ENCODE measurements at places on chromosomes 4 and X.

- DNase-seq = no peak
Observed at GRCh38 chr4:138632856-138633579, 382.6 kb upstream of the NOCT start.

GRCh38 chr4:158768555-158769174 is at the start of gene FNIP2:
TSS of gene FNIP2 (plus strand) at chr4:158769026. CDS start at chr4:158769213, 187 bp downstream.
- peak; percentile 60 for DNase-seq

DNA sequence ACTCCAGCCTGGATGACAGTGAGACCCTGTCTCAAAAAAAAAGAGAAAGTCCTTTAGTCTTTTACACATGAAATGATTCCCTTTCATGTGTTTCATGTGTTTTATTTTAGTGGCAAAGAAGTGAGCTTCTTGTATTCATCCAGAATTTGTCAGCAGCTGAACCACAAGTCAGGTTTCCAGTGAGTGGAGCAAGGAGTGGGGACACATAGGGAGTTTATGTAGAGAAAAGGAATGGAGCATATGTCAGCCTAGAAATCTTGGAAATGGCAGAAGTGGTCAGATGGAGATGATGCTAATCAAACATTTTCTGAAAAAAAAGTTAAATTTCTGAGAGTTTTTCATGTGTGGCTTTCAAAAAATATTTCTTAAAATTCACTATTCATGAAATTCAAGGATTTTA is 383.0 kb upstream of the GATB start:
- no peak for DNase-seq

DNA sequence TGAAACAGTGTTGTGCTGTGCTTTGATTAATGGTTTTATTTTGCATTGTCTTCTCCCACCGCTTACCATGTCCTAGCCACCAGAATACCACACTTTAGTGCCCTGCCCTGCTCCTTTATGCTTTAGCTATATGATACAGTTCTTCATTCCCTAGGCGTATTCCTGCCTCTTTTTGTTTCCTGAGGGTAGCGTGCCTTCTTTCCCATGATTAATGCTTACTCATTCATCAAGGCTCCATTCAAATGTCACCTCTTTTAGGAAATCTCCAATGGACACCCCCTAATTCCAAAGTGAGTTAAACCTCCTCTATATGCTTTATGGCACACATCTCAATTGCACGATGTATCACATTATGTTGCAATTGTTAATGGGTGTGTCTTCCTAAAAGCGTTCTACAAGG is 46.3 kb downstream of the SPANXD start:
- DNase-seq = no peak

DNA sequence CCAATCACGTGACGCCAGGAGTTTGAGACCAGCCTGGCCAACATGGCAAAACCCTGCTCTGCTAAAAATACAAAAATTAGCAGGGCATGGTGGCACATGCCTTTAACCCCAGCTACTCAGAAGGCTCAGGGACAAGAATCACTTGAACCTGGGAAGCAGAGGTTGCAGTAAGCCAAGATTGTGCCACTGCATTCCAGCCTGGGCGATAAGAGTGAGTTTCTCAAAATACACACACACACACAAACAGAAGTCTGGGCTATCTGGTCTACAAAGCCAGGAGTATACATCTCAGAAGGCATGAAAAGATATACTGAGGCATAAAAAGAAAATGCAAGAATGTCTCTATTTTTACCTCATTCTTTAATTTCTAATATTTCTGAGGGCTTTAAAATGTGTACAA is 11.3 kb downstream of the YTHDC1 start:
- DNase-seq = peak; percentile 65

DNA sequence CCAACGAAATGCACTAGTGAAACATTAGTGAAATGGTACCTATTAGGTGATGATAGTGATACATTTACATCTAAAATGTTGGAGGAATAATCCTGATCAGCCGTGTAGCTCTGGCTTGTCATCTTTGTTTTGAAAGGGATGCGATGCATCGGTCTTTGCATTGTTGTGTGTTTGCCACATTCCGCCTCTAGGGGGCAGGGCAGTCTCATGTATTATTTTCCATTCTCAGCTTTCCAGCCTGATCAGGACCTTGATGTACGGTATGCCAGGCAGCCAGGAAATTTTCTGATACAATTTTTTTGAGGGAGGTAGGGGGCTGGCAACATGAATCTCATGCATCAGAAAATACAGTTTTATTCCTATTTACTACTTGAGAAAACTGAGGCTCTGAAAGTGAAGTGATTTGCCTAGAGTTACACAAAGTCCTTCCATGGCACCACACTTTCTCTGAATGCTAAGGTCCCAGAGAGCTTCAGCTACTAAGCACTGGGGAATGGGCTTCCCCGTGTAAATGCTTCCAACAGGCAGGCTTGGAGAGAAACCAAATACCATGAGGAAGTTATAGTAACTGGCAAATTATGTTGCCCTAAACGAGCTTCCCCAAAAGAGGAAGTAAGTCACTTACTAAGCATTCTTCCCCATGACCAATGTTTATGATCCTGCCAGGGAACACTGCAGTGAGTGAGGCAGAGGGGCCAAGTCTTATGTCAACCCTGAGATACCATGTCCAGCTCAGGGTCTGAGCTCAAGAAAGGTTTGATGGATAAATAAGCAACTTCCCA is 31.8 kb upstream of the IQSEC2 start:
- DNase-seq = peak; percentile 15

GRCh38 chr4:145168581-145169187 is 11.7 kb downstream of the OTUD4 start:
- DNase-seq = no peak

- no peak for DNase-seq
Observed at GRCh38 chr4:43990963-43991362, 457.6 kb downstream of the KCTD8 start.

- DNase-seq = no peak
Observed at GRCh38 chr4:156442912-156443311, 489.2 kb upstream of the CTSO start.

DNA sequence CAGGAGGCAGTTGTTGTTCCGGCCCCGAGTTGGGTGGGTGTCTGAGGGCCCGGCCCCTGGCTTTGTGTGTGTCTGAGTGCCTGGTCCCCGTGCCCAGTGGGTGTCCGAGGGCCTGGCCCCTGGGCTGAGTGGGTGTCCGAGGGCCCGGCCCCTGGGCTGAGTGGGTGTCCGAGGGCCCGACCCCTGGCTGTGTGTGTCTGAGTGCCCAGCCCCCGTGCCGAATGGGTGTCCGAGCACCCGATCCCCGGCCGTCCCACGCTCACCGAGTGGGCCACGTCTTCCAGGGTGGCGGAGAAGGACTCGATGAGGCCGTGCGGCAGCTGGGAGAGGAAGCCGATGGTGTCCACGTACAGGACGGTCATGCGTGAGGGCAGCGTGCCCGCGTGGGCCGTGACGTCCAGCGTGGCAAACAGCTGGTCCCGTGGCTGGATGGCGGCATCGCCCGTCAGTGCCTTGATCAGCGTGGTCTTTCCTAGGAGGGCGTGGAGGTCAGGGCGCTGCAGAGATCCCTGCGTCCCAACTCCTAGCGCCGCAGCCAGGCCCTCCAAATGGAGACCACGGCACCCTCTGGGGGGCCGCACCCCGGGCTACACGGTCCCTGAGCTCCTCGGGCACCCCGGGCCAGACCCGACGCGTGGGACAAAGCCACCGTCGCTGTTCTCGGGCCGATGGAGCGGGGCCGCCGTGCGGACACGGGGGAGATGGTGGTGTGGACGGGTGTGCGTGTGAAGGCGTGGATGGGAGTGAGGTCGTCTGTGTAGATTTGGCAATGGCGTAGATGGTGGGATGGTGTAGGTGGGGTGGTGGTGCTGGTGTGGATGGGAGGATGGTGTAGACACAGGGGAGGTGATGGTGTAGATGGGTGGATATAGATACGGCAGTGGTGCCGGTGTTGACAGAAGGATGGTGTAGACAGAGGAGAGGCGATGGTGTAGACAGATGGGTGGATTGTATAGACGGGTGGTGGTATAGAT is 7.2 kb downstream of the GTPBP6 start:
- no peak for DNase-seq

- no peak for DNase-seq
Observed at GRCh38 chr4:99100876-99101275, 12.3 kb upstream of the ADH5 start.

DNA sequence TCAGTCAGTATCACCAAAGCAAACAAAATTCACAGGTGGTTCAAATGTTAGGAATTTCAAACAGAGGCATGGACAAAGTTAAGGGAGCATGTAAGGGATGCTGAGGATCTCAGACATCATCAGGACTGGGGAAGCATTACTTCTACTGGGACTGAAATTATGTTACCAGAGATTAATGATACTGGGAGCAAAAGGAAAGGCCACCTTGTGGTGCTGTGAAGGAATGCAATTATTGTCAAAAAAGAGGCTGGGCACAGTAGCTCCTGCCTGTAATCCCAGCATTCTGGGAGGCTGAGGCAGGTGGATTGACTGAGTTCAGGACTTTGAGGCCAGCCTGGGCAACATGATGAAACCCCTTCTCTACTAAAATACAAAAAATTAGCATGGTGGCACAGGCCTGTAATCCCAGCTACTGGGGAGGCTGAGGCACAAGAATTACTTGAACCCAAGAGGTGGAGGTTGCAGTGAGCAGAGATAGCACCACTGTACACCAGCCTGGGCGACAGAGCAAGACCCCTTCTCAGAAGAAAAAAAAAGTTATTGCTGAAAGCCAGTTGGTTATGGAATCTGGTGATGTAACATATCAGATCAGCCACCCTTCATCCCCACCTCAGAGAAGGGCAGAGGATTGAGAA is 954.3 kb downstream of the PCDH7 start:
- DNase-seq = peak; percentile 29

- no peak for DNase-seq
Observed at GRCh38 chr4:127403471-127404084, 229.2 kb upstream of the INTU start.

DNA sequence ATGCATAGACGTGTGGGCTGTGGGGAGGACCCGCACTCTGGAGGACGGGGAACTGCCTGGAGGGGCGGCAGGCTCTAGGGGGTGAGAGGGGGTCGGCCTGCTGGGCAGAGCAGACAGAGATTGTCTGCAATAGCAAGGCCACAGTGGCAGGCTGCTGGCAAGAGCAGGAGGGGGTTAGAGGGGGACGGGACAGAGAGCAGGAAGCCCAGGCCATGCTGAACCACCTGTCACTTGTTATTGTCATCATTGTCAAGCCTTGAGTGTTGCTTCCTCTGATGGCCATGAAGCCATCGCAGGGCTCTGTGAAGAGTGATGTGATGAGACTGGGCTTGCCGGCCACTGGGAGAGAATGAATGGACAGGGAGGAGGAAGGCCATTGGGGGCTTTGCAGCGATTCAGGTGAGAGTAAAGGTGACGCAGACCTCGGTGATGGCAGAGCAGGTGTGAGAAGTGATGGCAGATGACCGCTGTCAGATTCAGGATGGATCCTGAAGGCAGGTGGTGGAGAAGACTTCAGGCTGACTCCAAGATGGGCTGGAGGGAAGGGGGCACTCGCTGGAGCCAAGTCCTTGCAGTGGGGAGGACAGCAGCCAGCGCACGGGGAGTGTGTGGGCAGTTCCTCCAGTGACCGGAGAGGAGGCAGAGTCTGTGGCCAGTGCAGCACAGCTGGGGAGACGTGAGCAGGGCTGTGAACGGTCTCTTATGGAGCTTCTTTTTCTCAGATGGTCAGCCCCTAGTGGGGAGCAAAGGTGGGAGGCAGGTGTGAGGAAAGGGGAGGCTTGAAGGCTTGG is 43.6 kb downstream of the HTT-AS start:
- no peak for DNase-seq

DNA sequence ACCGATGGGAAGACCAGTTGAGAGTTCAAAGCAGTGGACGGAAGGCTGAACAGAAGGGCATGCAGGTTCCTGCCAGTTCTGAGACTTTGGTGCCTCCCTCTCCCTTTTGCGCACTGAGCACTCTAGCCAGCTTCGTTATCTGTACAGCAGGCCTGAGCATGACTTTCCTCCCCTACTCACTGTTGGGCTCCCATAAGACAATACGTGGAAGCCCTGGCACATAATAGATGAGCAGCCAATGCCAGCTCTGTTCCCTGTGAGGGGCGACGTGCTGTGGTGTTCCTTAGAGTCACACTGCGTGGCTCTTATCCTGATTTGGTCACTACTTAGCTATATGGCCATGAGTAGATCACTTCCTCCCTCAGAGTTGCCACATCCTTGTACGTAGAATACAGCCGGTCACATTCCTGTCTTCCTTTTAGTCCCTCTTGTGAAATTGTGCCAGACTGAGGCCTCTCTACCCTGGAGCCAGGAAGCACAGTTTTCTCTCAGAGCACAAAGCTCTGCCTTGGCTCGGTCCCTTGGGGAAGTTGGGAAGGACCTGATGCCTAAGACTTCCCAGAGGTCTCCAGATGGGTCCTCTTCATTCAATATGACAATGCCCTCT is 160.4 kb upstream of the MAMLD1 start:
- peak; percentile 80 for DNase-seq

- DNase-seq = peak; percentile 63
Observed at GRCh38 chrX:12988797-12989196, 13.9 kb downstream of the TMSB4X start.

GRCh38 chr4:137510557-137511265 is 21.6 kb downstream of the PCDH18 start:
- DNase-seq = peak; percentile 96

DNA sequence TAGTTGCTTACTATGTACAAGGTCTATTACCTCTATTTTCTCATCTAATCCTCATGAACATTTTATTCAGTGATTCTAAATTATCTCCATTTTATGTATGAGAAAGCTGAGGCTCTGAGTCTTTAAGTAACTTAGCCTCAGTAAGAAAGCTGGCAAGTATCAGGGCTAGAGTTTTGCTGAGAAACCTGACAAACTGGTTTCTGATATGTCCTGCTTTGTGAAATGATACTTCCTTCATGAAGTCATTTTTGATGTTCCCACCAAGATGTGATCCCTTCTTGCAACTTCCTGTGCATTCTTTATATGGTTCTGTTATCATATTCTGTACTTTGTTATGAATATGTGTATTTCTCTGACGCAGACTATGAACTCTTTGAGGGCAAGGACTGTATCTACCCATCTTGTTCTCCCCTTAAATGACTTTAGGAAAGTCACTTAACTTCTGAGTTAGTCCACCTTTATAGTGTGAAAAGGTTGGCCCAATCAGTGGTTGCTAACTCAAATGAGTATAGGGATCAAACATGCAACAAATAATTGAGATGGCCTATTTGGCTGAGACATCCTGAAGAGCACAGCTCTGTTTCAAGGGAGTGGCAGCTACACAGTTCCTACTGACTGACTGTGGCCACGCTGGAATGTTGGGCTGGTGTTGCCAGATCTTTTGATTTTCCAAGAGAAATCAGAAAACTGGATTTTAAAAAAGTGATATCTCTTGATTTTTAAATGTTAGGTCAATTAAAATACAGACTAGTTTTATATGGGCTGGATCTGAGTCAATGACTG is 127.9 kb upstream of the AMOT start:
- no peak for DNase-seq

Measured in amniotic epithelial cell (primary cell).